ENCODE measurements at places on chromosomes 13 and 19. TPM values are rescaled to one million over a fixed set of nuclear protein-coding genes. Genes with fewer than 3 reads are reported as not detected.
A peak's percentile ranks its signal among the peaks of the same experiment; 100 is the strongest.

The CYP4F3 gene
- total RNA-seq = not detected

The C19orf25 gene
- total RNA-seq = 10.6 TPM

- no peak for DNase-seq
Measured at GRCh38 chr13:31124204-31124603, 37.5 kb downstream of the HSPH1 start.

DNA sequence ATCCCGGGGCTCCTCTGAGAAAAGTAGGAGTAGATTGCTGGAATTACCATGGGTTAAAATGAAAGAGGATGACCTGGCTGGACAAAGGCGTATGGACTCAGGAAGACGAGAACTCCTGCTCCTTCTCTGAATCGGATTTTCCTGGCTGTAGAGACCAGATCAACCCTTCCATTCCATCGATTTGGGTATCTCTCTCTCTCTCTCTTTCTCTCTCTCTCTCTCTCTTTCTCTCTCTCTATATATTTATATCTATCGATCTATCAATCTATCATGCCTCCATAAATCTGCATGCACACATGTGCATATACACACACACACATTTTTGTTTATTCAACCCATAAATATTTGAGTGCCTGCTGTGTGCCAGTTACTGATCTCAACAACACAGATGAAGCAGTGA, 234.9 kb downstream of the LMO7 start:
- DNase-seq = no peak

DNA sequence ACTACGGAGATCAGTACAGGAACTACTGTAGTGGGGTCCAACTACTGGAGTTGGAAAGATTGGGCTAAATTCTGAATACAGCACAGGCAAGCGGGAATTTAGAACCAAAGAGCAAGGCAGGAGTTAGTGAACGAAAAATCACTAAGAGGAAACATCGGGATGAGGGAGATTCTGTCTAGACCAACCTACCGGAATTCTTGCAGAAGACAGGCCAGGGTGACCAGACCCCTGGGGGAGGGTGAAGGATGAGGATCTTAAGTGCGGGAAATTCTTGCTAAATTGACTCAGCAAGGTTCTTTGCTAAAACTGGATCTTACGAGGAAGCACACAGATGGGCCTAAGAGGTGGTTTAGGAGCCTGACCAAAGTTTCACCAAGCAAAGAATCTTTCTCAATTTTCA, 13.2 kb upstream of the PSPC1 start:
- no peak for DNase-seq

DNA sequence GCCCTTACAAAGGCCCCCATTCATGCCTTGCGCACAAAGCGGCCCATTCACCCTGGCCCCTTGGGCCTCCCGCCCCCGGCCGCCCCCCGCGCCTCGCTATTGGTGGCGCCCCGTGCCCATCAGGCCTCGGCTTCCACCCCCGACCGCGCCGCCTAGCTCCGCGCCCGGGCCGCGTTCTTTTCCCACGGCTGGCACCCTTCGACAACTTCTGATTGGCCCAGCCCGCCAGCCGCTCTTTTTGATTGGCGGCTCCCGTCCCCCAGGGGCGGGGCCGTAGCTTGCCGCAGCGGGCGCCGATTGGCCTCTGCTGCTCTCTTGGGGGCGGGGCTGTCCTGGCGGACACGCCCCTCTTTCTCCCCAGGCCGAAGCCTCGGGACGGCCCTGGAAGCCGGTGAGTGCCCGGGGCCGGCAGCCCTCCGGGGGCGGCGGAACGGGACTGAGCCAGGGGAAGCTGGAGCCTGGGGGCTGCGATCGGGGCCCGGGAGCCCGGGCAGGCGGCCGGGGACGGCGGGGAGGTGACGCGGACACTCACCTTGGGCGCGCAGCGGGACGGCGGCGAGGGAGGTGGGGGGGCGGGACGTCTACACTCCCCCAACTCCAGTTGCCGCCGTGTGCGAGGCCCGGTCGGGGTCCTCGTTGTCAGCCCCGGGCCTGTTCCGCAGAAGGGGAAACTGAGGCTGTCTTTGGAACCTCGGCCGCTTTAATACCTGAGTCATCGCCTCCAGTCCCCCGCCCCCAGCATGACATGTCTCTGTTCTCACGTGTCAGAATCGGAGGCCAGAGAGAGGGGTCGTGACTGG, at the start of gene MYH14:
MYH14 (plus strand) TSS at position 342 of the 800 bp plus-strand sequence. CDS start 6,744 bp downstream, outside the sequence.
- DNase-seq = no peak

DNA sequence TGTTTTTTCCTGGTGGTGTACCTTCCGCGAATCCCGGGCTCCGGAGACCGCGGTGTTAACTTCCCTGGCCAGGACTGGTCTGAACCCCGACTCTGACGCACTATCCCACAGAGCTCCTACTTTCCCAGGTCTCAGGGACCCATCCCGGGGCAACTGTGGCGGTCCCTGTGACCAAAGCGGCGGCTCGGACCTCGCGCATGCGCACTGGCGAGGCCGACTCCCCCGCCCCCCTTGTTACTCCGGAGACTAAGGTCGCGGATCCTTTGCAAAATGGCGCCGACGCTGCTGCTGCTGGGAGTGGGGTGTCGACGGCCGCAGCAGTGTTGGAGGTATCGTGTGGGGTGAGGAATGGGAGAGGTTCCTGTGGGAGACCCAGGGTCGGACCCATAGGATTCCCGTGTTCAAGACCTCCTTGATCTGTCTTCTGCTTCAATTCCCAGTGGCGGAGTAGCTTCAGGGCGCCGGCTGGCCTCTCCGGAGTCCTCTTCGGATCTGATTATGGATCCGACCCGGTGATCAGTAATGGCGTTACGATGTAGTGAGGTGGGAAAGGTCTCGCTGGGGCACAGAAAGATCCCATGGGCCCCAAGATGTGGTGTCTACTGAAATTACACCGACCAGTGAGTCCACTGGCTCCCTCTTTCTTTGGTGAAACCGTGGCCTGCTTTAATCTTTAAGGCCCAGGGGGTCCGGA, 66.6 kb upstream of the ZNF527 start:
- no peak for DNase-seq

DNA sequence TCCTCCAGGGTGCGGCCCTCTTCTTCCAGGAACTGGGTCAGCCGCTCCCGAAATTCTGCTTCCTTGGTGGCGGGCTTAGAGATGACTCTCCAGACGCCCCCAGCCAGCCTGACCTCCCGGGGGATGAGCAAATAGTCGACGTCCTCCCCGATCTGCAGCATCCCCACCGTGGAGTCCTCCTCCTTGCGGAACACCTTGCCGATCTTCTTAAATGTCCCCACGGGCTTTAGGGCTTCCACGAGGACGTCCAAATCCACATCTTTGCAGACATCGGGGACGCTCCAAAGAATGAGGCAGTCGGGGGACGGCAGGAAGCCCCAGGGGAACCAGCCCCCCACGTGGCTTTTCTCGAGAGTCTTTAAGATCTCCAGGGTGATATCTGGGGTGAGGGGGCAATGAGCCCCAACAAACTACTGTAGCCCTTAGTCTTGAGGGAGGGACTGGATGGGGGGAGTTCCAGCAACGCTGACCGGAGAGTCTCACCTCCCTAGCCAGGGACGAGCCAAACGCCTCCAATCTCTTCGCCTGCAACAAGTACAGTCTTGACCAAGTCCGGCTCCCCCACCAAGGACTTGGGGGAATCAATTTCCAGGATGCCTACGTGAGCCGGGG, 608 bp downstream of the CCDC8 start:
- no peak for DNase-seq

- no peak for DNase-seq
Measured at GRCh38 chr13:43961909-43962308, 82.2 kb downstream of the LACC1 start.

DNA sequence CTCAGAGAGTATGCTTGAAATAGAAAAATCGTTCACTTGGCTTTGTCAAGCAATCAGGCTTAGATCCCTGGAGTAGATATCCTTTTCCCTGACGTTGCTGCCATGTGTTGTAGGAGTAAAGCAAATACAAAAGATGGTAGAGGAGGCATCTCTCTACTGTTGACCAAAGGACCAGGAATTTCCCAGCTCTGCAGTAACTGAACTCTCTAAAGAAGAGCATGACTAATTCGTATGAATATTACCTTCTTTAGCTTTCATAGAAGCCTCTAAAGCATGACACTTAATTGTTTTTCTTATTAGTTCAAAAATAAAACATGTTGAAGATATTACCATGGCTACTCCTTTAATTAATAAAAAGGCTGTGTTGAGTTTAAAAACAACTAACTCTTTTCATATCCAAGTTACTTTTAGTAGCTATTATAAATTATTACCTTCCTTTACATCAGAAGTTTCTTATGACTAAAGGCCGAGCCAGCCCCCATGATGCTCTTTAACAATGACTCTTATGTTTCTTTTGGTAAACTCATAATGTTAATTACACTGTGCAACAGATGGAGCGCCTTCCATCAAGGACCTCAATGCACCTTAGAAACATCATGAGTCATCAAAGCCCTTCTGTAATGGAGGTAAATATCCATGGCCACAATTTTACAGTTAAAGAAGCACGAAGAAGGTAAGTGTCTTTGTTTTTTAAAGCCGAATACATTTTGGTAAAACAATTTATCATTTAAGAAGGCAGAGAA, 352.4 kb downstream of the KLF5 start:
- DNase-seq = peak; percentile 11

DNA sequence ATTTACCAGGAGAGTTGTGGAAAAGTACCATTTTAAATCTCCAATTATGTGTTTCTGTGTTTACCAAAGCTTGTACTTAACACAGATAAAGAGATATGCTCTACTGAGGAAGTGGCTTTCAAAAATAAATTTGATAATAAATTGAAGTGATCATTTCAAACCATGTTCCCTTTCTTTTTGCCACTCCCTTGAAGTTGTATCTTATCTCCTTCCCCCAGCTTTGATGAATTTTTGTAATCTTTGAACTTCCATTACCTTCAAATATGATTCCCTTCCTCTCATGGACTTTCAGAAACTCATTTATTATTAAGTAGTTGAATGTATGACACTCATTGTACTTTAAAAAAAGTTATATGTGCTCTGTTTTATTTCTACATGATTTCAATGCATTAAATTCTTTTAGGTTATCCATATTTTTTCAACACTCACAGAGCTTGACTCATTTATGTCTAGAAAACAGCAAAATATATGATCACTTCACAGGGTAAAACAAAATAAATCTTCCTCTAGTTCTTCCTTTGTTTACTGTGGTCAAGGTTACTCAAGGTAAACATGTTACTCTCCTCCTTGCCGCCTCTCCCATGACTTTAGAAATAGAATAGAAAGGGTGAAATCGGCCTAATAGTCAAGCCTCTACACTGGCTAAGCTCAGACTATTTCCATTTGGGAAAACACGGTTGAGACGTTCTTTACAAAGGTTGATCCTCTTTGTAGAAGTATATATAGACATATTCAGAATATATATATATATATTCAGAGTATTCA, 251.2 kb upstream of the SPRY2 start:
- DNase-seq = no peak

DNA sequence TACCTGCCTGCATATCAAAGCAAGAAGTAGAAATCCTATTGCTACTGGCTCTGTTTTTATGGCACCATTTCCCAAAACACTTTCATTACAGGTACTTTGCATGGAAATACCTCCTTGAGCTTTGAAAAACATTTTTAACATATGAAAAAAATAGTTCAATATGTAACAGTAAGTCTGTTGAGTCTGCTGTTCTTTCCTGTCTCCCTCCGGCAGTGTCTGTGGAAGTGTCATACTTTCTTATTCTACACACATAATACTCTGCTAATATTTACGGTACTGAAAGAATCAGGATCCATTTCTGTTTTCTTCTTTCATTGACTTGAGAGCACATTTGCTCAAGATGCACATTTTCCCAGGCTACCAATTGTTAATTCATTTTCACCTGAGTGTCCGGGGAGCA, 8.2 kb upstream of the SERTM1 start:
- DNase-seq = no peak

DNA sequence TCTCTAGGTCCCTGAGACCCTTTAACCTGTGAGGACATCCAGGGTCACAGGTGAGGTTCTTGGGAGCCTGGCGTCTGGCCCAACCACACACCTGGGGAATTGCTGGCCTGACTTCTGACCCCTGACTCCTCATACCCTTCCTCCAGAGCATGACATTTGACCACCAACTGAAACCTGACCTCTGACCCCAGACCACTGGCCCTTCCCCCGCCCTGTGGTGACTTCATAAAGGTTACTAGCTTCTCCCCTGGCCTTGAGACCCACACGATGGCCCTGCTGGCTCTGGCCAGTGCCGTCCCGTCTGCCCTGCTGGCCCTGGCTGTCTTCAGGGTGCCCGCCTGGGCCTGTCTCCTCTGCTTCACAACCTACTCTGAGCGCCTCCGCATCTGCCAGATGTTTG, at the start of gene SPACA6:
SPACA6 (plus strand) TSS at position 71 of the 400 bp plus-strand sequence; CDS start at position 268, 197 bp downstream.
- DNase-seq = no peak

- DNase-seq = no peak
Measured at GRCh38 chr13:41701676-41702075, 244.3 kb downstream of the RGCC start.

DNA sequence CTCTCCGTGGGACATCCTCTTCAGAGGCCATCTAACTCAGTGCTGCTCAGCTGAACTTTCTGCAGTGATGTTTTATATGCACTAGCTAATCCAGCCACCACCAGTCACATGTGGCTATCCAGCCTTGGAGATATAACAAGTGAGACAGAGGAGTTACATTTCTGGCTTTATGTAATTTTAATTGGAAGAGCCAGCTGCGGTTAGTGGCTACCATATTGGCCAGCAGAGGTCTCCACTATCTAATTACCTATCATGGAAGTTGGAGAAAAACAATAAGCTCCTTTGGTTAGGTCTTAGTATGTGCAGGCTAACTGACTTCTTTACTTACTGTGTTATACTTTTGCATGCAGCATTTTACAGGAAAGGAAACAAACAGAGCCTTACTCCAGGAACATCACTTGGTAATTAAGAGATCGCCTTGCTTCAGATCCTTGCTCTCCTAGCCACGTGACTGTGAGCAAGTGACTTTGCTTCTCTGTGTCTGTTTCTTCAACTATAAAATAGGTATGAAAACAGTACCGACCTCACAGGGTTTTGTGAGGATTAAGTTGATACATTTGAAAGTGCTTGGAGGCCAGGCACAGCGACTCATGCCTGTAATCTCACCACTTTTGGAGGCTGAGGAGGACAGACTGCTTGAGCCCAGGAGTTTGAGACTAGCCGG, 1.6 kb upstream of the KLK10 start:
- DNase-seq = peak; percentile 51

GRCh38 chr19:1481224-1481892, 2.3 kb upstream of the C19orf25 start:
- no peak for DNase-seq

- DNase-seq = peak; percentile 19
Measured at GRCh38 chr19:17775245-17775927, 19.6 kb upstream of the B3GNT3 start.

DNA sequence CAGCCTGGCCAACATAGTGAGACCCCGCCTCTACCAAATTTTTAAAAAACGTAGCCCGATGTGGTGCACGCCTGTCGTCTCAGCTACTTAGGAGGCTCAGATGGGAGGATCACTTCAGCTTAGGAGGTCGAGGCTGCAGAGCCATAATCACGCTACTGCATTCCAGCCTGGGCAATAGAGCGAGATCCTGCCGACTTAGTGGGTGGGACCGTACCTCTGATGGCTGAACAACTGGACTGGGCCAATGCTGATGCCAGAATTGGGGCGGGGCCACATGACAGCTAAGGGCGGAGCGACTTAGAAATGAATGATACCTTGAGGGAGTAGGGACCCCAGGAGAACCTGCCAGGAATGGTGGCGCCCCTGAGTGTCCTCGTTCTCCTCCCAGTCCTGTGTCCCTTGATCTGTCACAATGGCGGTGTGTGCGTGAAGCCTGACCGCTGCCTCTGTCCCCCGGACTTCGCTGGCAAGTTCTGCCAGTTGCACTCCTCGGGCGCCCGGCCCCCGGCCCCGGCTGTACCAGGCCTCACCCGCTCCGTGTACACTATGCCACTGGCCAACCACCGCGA, 3.6 kb downstream of the LTBP4 start:
- no peak for DNase-seq

Data from IMR-90 (cell line).